ENCODE measurements at places on chromosomes 4 and X.

DNA sequence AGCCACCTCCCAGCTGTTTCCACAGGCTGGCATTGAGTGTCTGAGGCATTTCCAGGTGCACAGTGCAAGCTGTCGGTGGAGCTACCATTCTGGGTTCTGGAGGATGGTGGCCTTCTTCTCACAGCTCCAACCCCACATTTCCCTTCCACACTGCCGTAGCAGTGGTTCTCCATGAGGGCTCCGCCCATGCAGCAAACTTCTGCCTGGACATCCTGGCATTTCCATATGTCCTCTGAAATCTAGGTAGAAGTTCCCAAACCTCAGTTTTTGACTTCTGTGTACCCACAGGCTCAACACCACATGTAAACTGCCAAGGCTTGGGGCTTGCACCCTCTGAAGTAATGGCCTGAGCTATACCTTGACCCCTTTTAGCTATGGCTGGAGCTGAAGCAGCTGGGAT lies 10.3 kb upstream of the FRMPD4 start:
- no peak for DNase-seq

DNA sequence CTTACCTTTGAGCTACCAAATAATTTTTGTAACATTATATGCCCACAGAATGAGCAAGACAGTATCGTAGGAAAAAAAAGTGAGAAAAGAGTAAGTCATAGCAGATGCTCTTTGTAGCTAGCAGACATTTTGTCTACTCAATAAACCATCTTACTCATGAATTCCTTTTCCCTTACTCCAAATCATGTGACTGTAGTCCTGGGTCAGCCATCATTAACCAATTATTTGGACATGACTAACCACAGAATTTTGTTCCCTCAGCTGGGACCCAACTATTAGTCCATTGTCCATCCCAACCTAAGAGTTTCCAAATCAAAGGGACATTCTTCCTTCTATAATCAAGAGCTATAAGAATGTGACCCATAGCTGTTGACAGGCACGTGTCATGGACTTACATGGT lies 11.4 kb downstream of the UBE2D3 start:
- DNase-seq, result no peak

DNA sequence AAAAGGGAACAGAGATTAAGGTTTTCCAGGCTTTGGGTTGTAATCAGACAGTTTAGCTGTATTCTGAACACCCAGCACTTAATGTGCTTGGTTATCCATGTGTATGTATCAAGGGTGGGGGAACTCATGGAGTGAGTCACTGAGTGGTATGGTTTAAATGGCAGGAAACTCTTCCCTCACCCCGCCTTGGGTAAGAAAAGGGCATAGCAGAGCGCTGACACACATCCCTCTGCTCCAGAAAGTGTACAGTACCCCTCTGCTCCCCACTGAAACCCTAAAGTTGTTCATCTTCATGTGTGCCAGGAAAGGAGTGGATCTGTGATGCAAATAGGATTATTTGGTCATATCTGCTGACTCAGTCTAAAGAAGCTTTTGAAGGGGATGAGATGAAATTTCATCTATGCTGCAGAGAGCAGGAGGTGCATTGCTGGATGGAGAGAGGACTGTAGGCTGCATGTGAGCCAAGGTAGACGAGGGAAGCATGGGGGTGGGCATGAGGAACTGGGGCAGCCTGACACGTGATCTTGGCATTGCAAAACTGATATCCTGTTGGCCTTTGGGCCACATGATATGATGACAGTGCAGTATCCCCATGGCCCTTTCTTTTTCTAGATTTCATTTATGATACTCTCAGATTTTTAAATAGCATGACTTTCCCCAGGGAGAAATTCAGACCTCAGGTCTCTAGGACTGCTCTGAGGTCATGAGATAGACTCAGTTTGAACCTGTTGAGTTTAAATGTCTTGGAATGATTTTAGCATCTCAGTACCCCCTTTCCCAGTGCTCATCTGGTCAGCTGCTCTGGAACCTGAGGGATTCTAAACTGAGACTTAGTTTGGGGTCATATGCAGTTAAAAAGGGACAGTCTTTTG lies 84.8 kb downstream of the TMEM164 start:
- no peak for DNase-seq

DNA sequence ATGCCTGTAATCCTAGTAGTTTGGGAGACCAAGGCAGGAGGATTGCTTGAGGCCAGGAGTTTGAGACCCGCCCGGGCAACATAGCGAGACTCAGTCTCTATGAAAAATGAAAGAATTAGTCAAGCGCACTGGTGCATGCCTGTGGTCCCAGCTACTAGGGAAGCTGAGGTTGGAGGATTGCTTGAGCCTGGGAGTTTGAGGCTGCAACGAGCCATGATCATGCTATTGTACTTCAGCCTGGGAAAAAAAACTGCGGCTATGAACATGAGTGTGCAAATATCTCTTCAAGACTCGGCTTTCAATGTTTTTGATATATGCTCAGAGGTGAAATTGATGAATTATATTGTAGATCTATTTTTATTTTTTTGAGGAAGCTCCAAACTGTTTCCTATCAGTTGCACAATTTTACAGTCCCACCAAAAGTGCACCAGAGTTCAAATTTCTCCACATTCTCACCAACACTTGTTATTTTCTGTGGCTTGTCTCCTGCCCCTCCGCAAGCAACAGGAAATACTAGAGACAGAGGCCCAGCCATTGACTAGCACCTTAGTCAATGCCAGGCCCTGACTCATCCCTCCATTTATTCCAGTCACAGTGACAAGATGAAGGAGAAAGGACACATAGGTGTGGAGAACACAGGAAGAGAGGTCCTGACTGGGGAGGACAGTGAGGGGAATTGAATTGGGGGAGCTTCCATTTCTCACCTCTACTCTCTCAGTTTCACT lies 33.1 kb upstream of the ZNF41 start:
- no peak for DNase-seq

DNA sequence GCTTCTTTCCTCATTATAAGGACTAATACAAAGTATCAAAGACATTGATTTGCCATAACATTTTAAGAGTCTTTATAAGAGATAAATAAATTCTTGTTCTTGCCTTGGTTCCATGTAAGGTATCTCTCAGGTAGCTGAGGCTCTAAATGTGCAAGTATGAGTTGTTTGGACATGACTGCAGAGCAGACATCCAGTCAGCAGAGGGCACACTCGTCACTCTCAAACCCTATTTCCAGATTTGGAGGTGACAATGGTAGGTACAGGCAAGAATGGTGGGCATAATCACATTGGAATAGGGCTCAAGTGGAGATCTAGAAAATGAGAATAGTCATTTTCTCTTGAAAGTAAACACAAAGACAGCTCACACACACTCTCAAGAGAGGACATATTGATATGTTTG lies 133.3 kb upstream of the ZIC3 start:
- no peak for DNase-seq

DNA sequence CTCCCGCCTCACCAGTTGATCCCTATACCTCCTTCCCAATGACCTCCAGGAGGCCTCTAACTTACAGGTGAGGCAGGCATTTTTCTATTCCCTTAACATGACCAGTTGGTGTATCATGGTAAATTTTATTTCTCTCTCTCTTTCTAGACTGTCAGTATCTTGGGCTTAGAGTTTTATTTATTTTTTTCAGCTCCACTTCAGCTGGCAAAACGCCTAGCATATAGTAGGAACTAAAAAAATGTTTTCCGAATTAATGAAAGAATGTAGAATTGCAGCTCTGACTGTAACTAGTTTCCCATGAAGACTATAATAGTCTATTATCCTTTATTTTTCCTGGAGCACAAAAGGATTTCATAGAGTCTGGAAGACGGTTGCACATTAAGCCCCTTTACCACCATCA lies 84.8 kb downstream of the PDE5A start:
- DNase-seq, result no peak

- no peak for DNase-seq
These were observed 874.0 kb upstream of the AGA start for GRCh38 chr4:178316211-178316610.

GRCh38 chrX:122868631-122869030 lies 315.4 kb upstream of the GRIA3 start:
- no peak for DNase-seq

All from activated gamma-delta T cell treated with Interleukin-2 at 50 U/mL for 16 hours (primary cell).